CD4-positive, alpha-beta T cell treated with Interleukin-4 for 4 hours (primary cell): ENCODE measurements at places on chromosomes 5 and 9.

DNA sequence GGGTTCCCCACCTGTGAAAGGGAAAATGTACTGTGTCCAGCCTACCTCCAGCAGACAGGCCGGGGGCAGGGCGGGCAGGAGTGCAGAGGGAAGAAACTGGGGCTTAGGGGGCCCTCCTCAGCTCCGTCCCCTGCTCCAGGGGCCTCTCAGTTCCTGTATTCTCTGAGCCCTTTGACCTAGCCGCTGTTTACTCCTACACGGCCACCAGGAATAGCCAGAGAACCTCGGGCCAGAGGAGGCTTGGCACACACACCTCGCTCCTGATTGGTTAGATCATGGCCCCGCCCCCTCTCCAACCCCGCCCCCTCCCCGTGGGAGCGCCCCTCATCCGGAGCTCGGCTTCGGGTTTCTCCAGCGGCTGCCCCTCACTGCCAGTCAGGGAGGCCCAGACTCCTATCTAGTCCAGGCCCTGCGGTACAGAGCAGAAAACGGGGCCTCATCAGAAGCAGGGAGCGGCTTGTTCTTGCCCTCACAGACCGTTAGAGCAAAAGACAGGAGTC lies 2.2 kb downstream of the ST6GALNAC6 start:
- no peak for DNase-seq

DNA sequence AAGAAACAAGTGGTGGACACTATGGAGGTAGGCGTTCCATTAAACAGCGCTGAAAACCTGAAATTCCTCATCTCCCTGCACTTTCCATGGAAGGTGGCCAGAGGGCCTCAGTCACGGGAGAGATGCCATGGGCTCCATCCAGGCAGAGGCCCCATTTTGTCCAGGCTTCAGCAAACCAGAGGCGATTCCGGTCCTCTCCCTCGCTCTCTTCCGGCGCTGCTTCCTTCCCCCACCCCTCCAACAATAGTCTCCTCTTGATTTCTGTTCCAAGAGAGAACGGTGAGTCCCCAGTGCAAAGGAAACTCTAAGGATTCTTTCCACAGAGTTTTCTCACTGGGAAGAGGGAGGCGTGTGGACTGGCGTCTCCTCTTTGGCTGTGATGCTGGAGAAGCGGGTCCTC lies 7.5 kb downstream of the ZNF366 start:
- DNase-seq = no peak

GRCh38 chr5:57666582-57666981 lies 184.0 kb upstream of the ACTBL2 start:
- no peak for DNase-seq

DNA sequence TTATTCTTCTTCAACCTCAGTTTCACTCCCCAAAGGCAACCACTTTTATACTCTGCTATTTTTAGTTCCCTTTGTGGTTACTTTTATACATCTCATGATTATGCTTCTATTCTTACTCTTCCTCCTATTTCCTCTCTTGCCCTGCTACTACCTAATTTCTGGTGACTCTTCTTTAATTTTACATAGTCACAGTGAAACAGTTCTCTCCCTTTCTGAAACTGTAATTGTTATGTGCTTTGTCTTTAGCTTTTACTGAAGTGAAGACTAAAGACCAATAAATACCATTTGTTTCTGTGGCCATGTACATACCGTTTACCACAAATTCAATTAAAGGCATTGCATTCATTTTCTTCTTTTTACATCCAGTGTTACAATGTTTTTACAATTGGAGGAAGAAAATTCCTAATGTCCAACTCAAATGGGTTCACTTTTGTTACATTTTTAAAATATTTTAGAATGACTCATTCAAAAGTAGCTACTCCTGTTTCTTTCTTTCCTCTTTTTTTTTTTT lies 410.6 kb downstream of the PSAT1 start:
- DNase-seq = no peak

- DNase-seq = no peak
Observed at GRCh38 chr9:115717711-115718173, 435.8 kb upstream of the PAPPA start.

GRCh38 chr5:141788296-141788970 lies 89.8 kb downstream of the PCDH1 start:
- no peak for DNase-seq

- no peak for DNase-seq
Observed at GRCh38 chr5:112865128-112865527, 4.0 kb downstream of the SRP19 start.
